ENCODE measurements at places on chromosomes 13 and 19.

GRCh38 chr13:26786651-26787295 lies 26.2 kb upstream of the GPR12 start:
- no peak for DNase-seq

DNA sequence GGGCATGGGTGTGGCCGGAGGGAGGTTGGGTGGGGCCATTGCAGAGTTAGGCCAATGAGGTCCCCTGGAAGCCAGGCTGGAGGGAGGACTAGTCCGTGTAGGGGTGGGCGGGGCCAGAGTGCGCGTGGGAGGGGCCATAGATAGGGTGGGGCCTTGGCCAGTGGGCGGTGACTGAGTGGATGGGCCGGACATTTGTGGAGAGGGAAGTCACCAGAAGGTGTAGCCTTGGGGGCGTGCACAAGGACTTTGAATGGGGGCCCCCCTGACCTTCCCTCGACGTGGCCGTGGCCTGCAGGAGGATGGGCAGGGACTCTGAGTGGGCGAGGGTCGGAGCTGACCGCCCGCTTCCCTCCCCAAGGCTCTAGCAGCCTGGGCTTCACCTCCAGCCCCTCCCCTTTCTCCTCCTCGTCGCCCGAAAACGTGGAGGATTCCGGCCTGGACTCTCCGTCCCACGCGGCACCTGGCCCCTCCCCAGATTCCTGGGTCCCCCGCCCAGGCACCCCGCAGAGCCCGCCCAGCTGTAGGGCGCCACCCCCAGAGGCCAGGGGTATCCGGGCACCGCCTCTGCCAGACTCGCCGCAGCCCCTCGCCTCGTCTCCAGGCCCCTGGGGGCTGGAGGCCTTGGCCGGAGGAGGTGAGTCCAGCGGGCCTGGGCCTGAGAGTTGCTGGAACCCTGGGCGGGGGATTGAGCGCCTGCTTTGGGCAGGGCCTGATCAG lies 16.5 kb upstream of the B3GNT3 start:
- DNase-seq = no peak

- no peak for DNase-seq
Measured at GRCh38 chr13:72884101-72884500, 102.2 kb downstream of the PIBF1 start.

DNA sequence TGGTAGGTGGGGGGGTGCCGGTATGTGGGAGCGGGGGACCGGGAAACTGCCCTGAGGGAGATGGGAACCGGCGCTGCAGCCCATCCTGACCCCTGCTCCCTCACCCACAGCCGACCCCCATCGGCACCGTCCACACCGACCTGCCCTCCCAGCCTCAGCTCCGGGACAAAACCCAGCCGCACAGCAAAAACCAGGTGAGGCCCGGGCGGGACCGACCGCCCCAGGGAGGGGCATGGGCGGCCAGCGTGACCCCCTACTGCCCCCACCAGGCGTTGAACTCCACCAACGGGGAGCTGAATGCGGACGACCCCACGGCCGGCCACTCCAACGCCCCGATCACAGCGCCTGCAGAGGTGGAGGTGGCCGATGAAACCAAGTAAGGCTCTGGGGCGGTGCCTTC lies 35.9 kb downstream of the BTBD2 start:
- no peak for DNase-seq

DNA sequence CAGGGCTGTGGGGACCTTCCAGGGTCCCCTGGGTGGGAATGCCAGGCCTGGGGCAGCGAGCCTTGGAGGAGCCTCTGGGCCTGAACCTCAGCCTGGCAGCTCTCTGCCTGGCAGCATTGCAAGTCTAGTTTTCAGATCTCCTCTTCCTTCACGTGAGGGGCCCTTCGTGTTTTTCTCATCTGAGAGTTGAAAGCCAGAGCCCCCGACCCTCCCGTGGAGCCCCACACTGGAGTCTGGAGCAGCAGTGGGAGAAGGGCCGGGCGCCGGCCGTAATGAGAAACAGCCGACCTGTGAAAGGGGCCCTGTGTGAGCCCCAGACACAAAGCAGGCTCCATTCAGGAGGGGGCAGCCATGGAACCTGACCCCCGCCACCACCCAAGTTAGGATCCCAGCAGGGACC lies 19.3 kb downstream of the TMED1 start:
- no peak for DNase-seq

GRCh38 chr13:110506859-110507566 lies 54.5 kb downstream of the RAB20 start:
- no peak for DNase-seq

- no peak for DNase-seq
Measured at GRCh38 chr19:42229301-42229854, 9.3 kb downstream of the ZNF526 start.

- no peak for DNase-seq
Measured at GRCh38 chr19:45767410-45767880, 1.6 kb downstream of the SIX5 start.

- DNase-seq = no peak
Measured at GRCh38 chr13:31848621-31849020, 109.3 kb downstream of the RXFP2 start.

GRCh38 chr13:63864171-63864902 lies 2448.7 kb upstream of the PCDH20 start:
- DNase-seq = no peak

DNA sequence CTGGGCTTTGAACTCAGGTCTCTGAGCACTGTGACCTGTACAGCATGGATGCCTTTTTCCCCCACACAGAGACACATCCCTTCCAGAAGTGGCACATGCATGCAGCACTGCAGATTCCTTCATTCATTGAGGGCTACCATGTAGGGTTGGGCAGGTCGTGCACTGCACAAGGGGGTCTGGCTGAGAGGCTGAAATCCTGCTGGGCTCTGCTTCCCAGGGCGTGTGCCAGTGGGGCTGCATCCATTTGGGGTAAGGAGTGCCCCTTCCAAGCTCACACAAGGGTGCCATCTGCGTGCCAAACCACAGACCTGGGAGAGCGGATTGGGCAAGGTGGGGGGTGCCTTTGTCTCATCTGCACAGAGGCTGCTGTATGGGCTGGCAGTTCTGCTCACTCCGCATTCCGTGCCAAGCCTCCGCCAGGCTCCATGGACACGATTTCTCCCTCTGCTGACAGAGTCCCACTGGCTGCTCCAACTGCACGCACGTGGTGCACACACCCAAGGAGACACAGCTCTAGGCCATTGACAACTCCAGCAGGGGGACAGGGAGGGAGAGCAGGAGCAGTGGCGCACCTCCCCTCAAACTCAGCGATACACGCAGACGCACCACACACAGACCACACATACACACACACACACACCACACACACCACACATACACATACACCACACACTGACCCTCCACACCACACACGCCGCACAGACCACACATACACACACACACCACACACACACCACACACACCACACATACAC lies 4.5 kb upstream of the SHISA7 start:
- DNase-seq = no peak

DNA sequence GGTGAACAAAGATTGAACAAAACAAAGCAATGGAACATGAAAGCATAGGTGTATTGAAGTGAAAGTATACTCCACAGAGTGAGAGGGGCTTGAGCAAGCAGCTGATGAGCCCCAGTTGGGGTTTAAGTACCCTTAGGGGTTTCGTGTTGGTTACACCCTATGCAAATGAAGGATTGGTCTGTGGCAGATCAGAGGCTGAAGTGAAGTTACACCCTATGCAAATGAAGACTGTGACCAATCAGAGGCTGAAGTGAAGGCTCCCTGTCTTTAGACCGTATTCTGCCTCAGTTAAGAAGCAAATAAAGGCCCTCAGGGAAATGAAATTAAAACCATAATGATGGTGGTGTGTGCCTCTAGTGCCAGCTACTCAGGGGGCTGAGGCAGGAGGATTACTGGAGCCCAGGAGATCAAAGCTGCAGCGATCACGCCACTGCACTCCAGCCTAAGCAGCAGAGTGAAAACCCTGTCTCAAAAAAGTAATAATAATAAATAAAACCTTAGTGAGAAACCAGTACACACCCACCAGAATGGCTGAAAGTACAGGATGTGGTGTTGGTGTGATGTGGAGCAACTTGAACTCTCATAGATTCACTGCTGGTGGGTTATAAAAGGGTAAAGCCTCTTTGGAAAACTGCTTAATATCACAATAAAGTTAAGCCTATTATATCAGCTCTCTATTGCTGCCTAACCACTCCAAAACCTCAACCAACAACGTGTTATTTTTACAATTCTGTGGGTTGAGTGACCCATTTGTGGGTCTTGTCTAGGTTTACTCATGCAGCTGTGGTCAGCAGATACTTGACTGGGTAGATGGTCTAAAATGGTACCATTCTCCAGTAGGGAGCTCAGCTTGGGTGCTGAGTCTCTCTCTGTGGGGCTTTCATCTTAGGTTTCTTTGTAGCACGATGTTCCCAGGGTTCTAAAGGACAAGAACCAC lies 12.8 kb upstream of the UPF3A start:
- no peak for DNase-seq

- DNase-seq = no peak
Measured at GRCh38 chr19:31975461-31975860, 369.9 kb upstream of the ZNF507 start.

DNA sequence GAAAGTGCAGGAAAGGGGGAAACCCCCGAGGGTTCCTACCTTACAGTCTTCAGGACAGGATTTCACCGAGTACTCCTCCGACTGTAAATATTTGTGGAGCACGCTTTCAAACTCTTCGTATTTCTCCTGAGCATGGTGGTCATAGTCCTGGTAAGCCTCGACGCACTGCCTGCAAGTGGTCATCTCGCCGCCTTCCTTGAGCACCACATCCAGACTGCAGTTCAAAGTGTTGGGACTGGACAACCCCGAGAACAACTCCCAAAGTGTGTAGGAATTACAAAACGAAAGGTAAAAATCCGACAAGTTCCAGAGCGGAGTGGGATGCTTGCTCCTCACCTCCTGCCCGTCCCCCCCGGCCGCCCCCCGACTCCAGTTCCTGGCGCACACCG lies 349.7 kb downstream of the LIG4 start:
- no peak for DNase-seq

DNA sequence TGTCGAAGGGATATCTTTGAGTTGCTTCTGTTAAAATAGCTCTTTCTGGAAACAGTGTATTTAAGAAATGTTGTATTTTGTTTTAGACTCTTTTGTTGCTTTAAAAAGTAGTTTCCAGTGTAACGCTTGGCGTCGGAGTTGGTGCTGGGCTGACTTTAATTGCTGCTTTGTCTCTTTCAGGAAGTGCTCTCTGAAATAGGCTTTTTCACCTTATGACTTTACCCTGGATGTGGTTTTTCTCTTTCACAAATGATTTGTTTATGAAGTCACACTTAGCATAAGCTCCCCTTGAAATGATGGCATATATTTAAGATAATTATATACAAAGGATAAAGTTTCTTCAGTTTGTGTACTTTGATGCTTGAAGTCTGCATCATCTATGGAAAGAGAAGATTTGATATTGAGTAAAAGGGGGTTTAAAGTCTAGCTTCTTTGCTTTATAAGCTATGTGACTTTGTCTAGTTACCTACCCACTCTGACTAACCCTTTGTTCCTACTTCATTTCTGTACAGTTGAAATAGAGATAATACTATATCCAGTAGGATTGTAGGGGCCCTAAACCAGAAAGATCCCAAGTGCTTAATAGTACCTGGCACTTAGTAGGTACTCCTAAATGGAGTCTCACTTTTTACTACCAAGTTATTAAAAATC lies at the start of gene GPR18:
TSS of gene GPR18 (minus strand) at position 170 of the 651 bp plus-strand sequence. CDS start 2,507 bp downstream, outside the sequence.
- no peak for DNase-seq

DNA sequence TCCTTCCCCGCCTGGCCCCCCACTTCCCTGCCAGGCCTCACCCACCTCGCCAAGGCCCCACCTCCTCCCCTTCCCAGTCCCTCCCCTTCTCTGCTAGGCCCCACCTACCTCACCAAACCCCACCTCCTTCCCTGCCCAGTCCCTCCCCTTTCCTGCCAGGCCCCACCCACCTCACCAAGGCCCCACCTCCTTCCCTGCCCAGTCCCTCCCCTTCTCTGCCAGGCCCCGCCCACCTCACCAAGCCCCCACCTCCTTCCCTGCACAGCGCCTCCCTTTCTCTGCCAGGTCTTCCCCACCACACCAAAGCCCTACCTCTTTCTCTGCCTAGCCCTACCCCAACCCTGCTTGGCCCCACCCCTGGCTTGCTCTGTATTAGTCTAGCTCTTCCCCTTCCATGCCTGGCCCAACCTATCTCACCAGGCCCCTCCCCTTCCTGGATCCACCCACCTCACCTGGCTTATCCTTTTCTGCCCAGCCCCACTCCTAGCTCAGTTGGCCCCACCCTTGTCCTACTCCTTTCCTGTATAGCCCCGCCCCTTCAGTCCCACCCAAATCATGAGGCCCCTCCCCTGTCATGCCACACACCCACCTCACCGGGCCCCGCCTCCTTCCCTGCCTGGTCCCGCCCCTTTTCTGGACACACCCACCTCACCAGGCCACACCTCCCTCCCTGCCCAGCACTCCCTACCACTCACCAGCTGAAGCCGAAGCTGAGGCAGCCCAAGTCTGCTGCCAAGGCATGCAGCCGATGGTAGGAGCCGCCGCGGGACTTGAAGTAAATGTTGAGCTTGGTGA lies 16.2 kb downstream of the CERS1 start:
- DNase-seq = no peak

GRCh38 chr13:39496506-39496905 lies 106.5 kb downstream of the LHFPL6 start:
- DNase-seq = no peak

DNA sequence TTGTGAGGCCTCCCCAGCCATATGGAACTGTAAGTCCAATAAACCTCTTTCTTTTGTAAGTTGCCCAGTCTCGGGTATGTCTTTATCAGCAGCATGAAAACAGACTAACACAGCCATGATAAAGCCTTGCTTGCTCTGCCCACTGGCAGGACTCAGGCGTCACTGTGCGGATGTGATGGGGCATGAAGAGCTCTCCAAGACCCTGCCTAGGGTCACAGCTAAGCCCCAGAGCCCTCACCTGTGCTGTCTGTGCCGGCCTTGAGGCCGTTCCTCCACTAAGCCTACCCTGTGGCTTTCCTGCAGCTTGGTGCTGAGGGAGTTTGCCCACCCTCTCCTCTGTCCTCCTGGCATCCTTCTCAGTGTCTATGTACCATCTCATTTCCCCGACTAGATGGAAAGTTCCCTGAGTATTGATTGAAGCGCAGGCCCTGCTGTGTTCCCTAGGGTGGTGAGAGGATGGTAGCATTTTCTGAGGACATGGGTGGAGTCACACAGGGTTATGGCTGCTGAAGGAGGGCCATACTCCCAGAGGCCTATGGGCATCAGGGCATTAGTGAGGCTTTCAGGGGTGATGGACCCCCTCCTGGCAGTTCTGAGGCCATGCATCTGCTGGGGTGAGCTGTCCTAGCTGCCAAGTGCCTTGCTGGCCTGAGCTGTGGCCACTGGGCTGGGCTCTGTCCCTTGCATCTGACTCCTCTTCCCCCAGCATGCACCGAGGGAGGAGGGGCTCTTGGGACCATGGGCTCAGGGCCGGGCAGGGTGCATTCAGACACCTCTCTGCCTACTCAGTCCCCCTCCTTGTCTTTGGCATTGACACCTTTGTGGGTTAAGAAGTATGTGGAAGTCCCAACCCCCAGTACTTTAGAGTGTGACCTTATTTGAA lies 75.3 kb downstream of the TEX29 start:
- no peak for DNase-seq

GRCh38 chr13:48682436-48682835 lies 28.7 kb downstream of the CYSLTR2 start:
- no peak for DNase-seq

GRCh38 chr19:20840371-20840770 lies 64.3 kb downstream of the ZNF66 start:
- no peak for DNase-seq

- DNase-seq = no peak
Measured at GRCh38 chr19:11596156-11596555, 1.1 kb upstream of the ZNF627 start.

GRCh38 chr13:66826398-66826797 lies 403.7 kb downstream of the PCDH9 start:
- DNase-seq = no peak

GRCh38 chr13:101398191-101398590 lies 18.1 kb downstream of the NALCN start:
- no peak for DNase-seq

Measured in stimulated activated CD4-positive, alpha-beta T cell treated with anti-CD3 and anti-CD28 coated beads, TNF-alpha, amount 100 ng/mL, for 4 hours (primary cell).